Activated naive CD4-positive, alpha-beta T cell (primary cell): ENCODE measurements at places on chromosomes 7 and 10.

- no peak for DNase-seq
Measured at GRCh38 chr7:139871820-139872219, 42.8 kb downstream of the TBXAS1 start.

DNA sequence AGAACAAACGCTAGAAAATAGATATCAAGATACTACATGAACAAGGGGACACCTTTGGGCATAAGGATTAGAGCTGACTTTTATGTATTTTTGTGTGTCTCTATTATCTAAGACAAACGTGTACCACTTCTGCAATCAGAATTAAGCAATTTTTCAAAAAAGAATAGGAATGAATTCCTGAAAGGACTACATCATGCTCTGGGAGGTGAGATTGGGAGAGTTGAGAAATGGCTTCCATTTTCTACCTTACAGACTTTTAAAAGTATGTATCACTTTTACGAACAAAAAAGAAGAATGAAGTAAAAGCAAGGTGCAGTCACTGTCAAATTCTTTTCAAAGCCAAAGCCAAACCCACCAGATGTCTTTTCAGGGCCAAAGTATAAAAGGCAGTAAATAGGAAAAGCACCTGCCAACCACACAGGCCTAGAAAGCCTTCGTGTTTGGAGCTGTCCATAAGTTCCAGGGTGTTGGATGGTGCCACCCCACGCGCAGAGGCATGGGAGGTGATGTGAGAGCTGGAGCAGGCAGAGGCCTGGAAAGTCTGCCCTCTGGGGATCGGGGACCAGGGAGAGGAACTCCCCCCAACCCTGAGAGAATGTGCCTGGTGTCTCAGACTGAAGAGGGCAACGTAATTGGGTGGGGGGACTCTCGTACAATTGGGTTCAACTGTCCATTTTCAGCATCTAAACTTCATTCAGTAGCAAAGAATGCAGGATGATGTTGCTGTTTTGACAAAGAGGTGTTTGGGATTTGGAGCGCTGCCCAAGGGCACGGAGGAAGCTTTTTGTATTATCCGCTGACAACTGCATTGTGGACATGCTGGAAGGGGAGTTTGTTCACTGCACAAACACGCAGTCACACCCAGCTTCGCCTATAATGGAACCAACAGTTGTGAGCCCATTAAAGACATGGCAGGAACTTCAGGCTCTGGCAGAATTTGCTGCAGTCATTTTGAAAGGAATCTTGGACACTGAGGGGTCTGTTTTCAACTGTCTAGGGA is 17.6 kb upstream of the CTBP2 start:
- DNase-seq, result no peak

DNA sequence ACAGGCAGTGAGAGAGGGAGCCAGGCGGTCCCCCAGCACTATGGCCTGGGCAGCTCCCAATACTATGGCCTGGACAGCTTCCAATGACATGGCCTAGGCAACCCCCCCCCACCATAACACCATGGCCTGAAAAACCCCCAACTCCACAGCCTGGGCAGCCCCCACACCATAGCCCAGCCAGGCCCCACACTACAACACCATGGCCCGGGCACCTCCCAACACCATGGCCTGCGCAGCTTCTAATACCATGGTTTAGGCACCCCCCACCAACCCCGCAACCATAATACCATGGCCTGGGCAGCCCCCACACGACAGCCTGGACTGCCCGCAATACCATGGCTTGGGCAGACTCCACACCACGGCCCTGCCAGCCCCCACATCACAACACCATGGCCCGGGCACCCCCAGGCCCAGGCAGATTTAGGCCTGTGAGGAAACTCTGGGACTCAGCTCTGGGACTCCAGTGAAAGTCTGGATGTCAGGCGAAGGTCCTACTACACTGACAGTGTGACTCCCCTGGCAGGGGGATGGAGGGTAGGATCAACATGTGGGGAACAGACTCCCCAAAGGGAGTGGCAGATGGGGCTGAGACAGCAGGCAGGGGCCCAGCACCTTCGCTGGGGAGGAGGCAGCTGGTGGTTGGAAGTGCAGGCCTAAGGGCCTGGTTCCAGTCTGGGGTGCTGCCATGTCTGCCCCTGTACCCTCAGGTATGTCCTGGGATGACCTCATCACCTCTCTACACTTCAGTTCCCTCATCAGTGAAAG is 8.7 kb downstream of the CPXM2 start:
- no peak for DNase-seq

- no peak for DNase-seq
Measured at GRCh38 chr7:122831436-122831835, 54.8 kb downstream of the CADPS2 start.

GRCh38 chr7:156773966-156774365 is 119.0 kb downstream of the LMBR1 start:
- no peak for DNase-seq

DNA sequence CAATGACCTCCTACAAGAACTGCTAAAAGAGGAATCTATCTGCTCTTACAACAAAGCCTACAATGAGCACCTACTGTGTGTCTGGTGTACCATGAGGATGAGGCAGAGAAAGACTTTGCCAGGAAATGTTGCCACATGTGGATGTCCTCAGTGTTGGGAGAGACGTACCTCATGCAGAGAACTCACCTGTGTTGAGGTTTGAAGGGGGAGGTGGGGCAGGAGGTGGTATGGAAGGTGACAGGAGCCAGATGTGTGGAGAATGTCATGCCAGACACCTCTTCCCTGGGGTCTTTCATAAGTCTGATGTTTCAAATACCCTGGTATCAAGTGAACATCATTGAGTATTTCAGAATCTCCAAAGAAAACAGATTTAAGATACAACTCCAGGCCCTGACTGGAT is 220.1 kb upstream of the RNF32 start:
- no peak for DNase-seq

DNA sequence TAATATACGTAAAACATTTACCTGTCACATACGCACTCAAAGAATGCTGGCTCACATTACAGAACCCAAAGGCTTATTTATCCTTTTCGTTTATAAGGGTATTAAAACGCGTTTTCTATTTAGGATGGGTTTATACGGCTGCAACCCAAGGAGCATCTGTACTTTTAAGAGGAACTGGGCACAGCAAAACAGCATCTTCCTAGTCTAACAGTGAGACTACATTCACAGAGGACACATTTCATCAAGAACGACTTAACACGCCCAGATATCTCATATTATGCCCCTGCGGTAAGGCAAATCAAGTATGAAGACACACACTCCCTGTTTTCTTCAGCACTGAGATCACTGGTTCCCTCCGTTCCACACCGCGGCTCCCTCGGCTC is 533 bp upstream of the DMTF1 start:
- DNase-seq, result no peak
